ENCODE measurements at places on chromosomes 2 and 18.
A peak's percentile ranks its signal among the peaks of the same experiment; 100 is the strongest.

GRCh38 chr2:186749219-186749618 lies 55.4 kb downstream of the FAM171B start:
- no peak for DNase-seq

- DNase-seq: no peak
Observed at GRCh38 chr2:72210470-72210869, 62.8 kb upstream of the CYP26B1 start.

GRCh38 chr2:26578113-26578458 lies 63.1 kb downstream of the CIB4 start:
- DNase-seq: no peak

DNA sequence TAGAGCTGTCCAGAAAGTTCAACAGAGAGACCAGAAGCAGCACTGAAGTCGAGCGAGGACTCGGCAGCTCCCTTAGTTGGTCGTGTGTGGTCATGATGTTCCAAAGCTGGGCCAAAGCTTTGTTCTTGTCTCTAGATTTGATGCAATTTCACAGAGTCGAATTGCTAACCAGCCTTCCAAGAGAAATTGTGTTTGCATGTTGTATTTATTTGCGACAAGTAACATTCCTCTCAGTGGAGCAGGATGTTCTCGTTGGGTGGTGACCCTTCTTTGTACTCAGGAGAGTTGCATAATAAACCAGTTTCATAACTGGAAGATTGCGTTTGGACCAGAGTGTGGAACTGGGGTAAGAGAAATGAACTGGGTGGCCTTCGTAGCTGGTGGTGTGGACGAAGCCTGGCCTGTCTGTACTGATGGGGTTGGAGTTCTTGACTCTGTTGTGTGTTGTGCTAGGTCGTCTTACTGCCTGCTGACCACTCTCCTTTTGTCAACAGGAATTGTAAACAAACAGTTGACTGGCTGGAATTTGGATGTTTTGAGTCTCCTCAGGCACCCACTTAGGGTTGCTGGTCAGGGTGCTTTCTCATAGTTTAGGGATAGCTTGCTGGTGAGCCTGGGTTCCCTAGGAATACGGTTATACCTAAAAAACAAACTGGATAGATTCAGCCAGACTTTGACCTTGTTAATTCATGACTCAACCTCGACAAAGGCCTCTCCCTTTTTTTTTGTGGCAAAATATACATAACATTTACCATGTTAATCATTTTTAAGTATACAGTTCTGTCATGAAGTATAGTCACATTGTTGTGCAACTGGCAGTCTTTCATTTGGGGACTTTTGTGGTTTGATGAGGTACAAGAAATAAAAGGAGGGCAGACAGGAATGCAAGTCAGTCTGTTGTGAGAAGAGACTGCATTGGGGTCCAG lies 28.9 kb upstream of the TOGARAM2 start:
- peak; percentile 50 for DNase-seq

DNA sequence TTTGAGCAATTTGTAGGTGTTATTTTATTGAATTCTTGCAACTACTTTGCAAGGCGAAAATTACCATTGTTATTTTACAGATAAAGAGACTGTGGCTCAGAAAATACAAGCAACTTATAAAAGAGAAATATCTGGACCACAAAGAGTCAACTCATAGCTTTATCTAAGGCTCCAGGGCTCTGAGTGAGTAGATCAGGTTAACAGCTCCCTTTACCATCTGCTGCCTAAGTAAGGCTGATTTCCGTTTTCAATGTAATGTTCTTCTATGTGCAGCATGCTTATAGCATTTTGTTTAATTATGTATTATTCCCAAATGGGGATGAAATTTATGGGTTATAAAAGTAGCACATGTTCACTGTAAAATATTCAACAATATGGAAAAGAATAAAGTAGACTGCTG lies 299.1 kb upstream of the TNP1 start:
- DNase-seq: no peak

All from SIG-M5 (cell line).